ENCODE measurements at places on chromosomes 13 and 19.

- DNase-seq, result no peak
Measured at GRCh38 chr13:36339600-36340155, 6.5 kb downstream of the SPART start.

- no peak for DNase-seq
Measured at GRCh38 chr19:39038098-39038497, 5.7 kb upstream of the FBXO27 start.

GRCh38 chr13:35475960-35476943, at the start of gene MAB21L1:
TSS of gene MAB21L1 (minus strand) at chr13:35476689. CDS start at chr13:35476138, 551 bp downstream.
- no peak for DNase-seq

- DNase-seq, result no peak
Measured at GRCh38 chr13:75395901-75396300, 86.1 kb downstream of the TBC1D4 start.

- no peak for DNase-seq
Measured at GRCh38 chr19:10433131-10433536, 12.8 kb downstream of the PDE4A start.

DNA sequence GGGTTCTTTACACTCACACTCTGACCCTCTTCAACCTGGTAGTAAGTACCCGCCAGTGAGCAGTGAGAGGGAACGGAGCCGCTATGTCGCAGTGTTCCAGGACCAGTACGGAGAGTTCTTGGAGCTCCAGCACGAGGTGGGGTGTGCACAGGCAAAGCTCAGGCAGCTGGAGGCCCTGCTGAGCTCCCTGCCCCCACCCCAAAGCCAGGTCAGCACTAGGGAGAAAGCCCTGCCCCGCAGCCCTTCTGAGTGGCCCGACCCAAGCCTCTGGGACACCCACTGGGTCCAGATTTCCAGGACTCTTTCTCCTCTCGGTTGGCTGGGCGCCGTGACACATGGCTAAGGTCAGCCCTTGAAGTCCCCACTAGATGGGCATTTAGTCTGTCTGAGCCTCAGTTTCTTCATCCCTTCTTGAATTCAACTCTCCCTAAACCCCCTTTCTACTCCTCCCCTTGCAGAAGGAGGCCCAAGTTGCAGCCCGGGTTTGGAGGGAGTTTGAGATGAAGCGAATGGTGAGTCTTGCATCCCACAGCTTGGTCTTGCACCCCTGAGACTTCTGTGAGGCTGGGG, 1.9 kb downstream of the OCEL1 start:
- no peak for DNase-seq

DNA sequence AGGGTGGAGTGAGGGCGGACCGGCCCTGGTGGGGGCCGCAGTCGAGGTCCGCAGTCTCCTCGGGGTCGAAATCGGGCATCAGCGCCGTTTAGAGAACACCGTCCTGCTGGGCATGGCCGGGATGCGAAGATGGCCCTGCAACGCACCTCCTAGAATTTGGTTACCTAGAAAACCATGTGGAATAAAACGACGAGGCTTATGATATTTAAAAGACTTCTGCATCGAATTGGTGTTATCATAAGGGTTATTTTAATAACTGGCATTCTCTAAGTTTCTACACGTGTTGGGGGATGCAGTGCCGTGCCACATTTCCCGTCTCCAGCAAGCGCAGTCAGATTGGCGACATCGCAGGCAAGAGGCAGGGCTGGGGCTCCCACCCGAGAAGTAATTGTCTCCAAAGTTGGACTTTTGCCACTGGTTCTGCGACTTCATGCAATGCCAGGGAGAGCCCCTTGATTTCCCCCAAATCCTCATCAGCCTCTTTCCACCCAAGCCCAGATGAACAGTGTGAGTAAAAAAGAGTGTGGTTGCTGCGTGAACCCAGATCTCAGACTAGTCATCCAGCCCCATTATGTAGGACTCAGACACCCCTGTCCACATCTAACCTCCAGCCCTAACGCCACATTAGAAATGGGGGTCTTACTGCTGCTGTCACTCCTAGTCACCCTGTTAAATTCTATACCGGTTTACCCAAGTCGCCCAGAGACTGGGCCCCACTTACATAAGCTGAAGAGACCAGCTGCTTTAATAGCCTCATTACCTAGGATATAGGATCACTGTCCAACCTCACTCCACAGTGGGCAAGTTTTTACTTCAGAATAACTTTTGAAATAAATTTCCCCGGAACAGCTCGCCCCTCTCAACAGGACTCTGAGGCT, 571 bp upstream of the DHRS12 start:
- peak; percentile 38 for DNase-seq

DNA sequence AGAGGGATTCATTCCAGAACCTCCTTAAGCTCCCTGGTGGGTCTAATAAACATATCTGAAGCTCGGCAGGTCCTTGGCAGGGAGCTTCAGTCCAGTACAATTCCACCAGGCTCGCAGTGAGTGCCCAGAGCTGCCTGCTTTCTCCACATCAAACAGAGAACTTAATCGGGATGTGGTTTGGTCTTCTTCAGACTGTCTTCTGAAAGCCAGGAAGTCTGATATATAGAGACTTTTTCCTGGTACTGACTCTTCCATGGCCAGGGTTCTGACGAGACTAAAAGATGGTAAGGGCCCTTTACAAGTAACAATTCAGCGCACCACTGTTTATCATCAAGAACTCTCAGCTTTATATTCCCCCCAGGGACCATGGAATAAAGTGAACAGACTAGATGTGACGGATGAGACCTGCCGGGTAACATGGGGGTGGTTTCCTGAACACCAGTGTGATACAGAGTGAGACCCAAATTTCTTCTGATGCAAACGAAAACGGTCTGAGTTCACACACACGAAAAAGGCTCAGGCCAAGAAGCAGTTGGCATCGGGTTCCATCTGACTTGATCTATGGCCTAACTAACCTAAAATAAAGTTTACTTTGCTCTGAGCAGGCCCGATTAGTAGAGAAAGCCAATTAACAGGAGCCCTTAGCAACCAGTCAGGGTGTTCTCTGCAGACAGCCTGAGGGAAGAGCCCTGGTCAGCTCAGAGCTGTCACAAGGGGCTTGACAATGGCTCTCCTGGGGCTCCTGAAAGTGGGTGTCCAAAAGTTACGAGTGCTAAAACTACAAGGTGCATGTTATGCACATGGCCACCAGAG, 29.0 kb downstream of the RANBP3 start:
- peak; percentile 12 for DNase-seq

- peak; percentile 20 for DNase-seq
Measured at GRCh38 chr19:6551607-6552450, 21.0 kb downstream of the TNFSF9 start.

- no peak for DNase-seq
Measured at GRCh38 chr19:45276284-45276687, 25.2 kb downstream of the MARK4 start.

GRCh38 chr19:5232798-5233505, 107.7 kb downstream of the PTPRS start:
- DNase-seq, result no peak

GRCh38 chr13:43786766-43787517, at the start of gene ENOX1:
TSS of gene ENOX1 (minus strand) at chr13:43786972.
- no peak for DNase-seq

DNA sequence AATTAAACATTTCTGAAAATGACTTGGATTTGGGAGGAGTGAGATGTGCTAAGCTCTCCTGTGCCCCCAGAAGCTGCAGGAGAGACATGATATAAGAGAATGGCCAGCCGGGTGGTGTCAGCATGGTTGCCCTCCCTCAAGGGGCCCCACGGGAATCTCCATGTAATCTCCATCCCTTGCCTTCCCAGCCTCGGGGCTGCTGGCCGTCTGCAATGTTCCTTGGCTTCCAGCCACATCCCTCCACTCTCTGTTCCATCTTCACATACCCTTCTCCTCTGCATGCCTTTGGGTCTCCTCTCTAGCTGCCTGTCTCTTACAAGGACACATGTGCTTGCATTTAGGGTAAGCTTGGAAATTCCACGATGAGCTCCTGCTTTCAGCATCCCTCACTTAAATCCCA, 172.0 kb downstream of the TSHZ3 start:
- no peak for DNase-seq

DNA sequence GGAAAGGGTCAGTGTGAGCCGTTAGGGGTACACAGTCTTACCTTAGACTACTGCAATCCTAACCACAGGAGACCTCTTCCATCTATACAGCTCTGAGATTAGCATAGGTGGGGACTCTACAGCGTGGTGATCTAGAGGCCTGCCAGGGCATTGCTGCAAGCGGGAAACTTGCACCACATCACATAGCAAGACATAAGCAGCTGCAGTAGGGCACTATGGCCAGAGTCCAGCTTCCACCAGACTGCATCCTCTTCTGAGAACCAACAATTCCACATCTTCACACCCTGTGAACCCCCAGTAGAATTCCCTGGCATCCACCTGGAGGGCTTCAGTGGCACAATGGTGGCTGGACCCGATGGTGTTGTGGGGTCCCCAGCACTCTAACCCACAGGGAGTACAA, 1564.3 kb upstream of the PRR20A start:
- no peak for DNase-seq

DNA sequence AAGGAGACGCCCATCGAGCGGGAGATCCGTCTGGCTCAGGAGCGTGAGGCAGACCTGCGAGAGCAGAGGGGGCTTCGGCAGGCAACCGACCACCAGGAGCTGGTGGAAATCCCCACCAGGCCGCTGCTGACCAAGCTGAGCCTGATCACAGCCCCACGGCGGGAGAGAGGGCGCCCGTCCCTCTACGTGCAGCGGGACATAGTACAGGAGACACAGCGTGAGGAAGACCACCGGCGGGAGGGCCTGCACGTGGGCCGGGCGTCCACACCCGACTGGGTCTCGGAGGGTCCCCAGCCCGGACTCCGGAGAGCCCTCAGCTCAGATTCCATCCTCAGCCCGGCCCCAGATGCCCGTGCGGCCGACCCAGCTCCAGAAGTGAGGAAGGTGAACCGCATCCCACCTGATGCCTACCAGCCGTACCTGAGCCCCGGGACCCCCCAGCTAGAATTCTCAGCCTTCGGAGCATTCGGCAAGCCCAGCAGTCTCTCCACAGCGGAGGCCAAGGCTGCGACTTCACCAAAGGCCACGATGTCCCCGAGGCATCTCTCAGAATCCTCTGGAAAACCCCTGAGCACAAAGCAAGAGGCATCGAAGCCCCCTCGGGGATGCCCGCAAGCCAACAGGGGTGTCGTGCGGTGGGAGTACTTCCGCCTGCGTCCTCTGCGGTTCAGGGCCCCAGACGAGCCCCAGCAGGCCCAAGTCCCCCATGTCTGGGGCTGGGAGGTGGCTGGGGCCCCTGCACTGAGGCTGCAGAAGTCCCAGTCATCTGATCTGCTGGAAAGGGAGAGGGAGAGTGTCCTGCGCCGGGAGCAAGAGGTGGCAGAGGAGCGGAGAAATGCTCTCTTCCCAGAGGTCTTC, 7.1 kb downstream of the MISP start:
- DNase-seq, result no peak

DNA sequence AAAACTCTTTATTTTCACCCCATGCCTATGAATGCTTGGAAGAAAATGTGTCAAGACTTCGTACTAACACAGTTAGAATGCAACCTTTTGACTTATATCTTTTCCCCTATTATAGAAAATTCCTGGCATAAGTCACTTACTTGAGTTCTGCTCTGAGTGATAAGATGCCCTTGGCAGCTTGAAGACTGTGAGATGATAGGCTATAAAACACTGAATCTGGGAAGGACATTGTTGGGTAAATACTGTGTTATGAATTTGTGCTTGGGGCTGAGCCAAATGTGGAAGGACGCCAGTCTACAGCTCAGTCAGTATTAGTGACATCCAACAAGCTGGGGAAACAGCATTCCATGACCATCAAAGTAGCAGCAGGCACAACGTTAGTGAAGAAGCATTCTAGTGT, 368.0 kb upstream of the SGCG start:
- no peak for DNase-seq

- no peak for DNase-seq
Measured at GRCh38 chr19:1601613-1602064, 3.6 kb downstream of the UQCR11 start.

- no peak for DNase-seq
Measured at GRCh38 chr19:57290970-57291369, 10.7 kb downstream of the ZNF460 start.

All from stimulated activated naive CD4-positive, alpha-beta T cell treated with Interleukin-2 at 50 U/mL for 16 hours (primary cell).